Right lobe of liver (tissue), 6 donors: ENCODE measurements at places on chromosomes 4 and X. TPM values are rescaled to one million over a fixed set of nuclear protein-coding genes. Genes with fewer than 3 reads are reported as not detected.

The ZDHHC15 gene
- total RNA-seq, result 0.09 TPM

The FGB gene
- total RNA-seq, result 16,362 TPM

The GIMD1 gene
- not detected for total RNA-seq

The GPR143 gene
- 0.47 TPM for total RNA-seq

DNA sequence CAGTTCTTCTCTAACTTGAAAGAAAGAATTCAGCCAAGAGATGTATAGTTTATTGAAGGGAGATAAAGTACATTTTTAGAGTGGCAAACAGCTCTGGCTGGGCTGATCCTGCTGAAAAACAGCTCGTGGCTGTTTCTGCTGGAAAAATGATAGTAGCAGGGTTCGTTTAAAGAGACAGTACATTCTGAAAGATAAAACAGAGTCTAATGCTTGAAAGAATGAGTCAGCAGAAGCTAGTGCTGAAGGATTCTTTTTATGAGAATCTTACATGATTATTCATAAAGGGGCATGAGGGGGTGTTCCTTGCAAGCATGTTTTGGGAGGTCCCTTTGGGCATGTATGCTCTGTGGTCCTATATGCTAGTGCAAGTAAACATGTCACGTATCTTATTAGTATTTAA lies 790.0 kb downstream of the PCDH18 start:
- no peaks in the 10 kb centered on the region for H3K36me3 ChIP-seq
- no peak overlapping the region for H3K27ac ChIP-seq
- no peaks in the 10 kb centered on the region for H3K4me1 ChIP-seq
- DNase-seq, result no peak

DNA sequence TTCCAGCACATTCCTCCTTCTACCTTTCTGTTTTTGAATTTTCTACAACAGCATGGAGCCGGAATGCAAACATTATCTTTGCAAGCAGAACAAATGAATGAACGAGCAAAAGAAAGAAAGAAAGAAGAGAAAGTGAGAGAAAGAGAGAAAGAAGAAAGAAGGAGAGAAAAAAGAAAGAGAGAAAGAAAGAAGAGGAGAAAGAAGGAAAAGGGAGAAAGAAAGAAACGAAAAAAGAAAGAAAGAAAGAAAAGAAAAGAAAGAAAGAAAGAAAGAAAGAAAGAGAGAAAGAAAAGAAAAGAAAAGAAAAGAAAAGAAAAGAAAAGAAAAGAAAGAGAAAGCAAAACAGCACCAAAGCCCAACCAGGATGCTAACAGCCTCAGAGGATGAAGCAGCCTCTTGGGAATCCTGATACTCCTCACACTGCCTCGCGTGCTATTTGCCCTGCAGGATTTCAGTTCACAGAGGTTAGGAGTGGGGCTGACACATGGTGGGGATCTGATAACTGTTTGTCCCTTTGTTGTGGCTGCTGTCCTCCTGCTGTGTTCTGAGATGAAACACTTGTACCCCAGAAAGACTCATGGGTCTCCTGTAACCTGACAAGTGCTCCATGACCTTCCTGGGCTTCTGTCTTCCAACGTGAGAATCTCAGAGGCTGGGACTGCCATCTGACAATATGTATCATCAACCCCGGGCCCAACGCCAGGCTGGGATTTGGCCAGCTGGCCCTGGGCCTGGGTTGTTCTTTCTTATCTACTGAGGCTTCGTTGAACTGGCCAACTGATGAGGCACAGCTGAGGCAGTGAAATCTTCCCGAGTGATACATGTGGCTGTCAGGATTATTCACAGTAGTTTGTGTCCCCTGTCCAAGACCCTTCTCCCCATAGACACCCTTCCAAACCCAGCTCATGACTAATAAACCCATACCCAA lies 61.0 kb downstream of the SEPSECS start:
- no peak overlapping the region for H3K27ac ChIP-seq
- no peak overlapping the region for H3K4me3 ChIP-seq
- no peak for DNase-seq
- H3K27me3 ChIP-seq, result no peaks in the 10 kb centered on the region

- peak overlapping the region; percentile 61 for H3K4me3 ChIP-seq
- H3K27me3 ChIP-seq, result no peaks in the 10 kb centered on the region
- peaks cover 15% of the 10 kb centered on the region for H3K36me3 ChIP-seq
These were observed 1.2 kb upstream of the MORF4L2 start for GRCh38 chrX:103687696-103688201.

GRCh38 chrX:34578237-34578636 lies 78.8 kb downstream of the TMEM47 start:
- H3K4me1 ChIP-seq, result no peaks in the 10 kb centered on the region
- no peak overlapping the region for H3K27ac ChIP-seq
- no peaks in the 10 kb centered on the region for H3K27me3 ChIP-seq

GRCh38 chr4:162957521-162958143 lies 209.1 kb downstream of the NAF1 start:
- no peaks in the 10 kb centered on the region for H3K4me1 ChIP-seq
- no peak overlapping the region for H3K4me3 ChIP-seq
- H3K27ac ChIP-seq, result no peak overlapping the region

DNA sequence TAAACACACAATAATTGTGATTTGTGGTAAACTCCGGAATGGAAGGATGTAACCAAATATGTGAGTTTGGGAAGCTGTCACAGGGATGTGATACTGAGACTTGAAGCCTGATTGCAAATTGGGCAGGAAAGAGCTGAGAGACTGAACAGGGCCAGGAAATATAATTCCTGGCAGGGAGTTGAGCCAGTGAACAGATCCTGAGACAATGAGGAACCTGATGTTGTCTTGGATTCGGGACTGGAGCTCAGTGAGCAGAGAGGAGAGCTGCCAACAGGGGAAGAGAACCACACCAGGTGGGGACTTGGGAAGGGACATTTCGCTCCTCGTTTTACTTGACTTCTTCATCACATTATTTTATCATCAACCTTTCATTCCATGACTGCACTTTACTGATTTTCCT lies 386.0 kb downstream of the TLL1 start:
- no peak for DNase-seq
- no peak overlapping the region for H3K27ac ChIP-seq
- H3K4me1 ChIP-seq, result no peaks in the 10 kb centered on the region
- H3K36me3 ChIP-seq, result no peaks in the 10 kb centered on the region
- H3K4me3 ChIP-seq, result no peak overlapping the region

DNA sequence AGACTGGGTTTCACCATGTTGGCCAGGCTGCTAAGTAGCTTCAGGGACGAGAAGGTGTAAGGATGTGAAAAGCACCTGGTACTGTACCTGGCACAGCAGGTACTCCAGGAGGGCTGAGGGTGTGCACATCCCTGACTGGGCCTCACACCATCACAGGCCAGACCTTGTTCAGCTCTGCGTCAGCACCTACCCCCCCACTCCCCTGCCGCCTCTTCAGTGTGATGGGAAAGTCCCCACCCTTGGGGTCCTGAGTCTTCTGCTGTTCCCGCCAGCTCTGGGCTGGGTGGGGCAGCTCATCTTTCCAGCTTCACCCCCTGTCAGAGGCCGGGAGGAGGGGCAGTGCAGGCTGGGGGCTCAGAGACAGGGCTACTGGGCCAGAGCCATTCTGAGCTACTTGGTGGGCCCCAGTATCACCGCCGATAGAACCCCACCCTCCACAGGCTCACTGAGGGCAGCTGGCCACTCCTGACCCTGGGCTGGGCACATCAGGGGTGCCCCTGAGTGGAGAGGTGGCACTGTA lies 6.7 kb upstream of the SH3BP2 start:
- no peak for DNase-seq
- peaks cover 16% of the 10 kb centered on the region for H3K4me1 ChIP-seq
- no peak overlapping the region for H3K4me3 ChIP-seq
- H3K27ac ChIP-seq, result no peak overlapping the region

- H3K36me3 ChIP-seq, result no peaks in the 10 kb centered on the region
- H3K27ac ChIP-seq, result no peak overlapping the region
- DNase-seq, result no peak
These were observed 1206.5 kb upstream of the PABPC4L start for GRCh38 chr4:135408109-135408508.

- no peak overlapping the region for H3K4me3 ChIP-seq
- H3K4me1 ChIP-seq, result no peaks in the 10 kb centered on the region
- DNase-seq, result no peak
- no peaks in the 10 kb centered on the region for H3K27me3 ChIP-seq
These were observed 472.3 kb downstream of the GRID2 start for GRCh38 chr4:92776080-92776479.
